ENCODE measurements at places on chromosomes 1 and 21.

DNA sequence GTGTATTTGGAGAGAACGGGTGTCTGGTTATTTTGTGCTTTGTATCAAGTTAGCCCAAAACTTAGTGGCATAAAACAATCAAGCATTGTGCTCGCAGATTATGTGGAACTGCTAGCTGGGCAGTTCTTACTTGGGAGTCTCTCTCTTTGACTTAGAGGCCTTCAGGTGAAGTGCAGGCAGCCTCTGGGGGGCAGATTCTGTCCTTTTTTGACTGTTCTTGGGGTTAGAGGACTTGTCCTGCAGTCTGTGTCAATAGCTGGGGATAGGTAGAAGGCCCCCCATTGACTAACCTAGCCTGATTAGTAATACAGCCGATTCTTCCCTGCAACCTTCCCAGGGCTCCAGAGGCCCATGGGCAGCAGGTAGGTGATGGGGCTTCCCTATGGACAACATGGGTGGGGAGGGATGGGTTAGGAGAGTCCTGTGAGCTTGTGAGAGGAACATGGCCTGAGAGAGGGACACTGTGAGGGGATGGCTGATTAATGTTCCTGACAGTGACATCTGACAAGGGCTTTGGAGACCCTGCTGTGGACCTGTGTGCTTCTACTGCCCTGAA is 37.2 kb upstream of the ACOT11 start:
- DNase-seq = no peak

GRCh38 chr1:197126691-197127090 is 19.8 kb downstream of the ASPM start:
- DNase-seq = no peak

GRCh38 chr1:214582289-214582891 is 20.6 kb upstream of the CENPF start:
- DNase-seq = no peak

DNA sequence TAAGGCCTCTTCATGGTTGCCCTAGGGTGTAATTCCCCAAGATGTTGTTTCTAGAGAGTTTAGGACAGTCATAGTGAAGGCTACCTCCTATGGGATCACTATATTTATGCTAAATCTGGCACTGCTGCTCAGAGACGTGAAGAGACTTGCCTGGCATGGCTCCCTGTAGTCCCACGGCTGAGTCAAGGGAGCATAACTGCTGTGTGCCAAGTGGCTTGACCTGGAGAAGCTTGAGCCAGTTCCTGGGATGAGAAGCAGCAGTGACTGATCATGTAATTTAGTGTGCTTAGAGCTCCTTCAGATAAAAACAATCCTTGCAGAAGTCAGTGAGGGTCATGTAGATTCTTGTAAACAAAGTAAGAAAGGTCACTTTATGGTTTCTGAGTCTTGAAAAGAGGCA is 68.9 kb upstream of the TSPAN2 start:
- no peak for DNase-seq

DNA sequence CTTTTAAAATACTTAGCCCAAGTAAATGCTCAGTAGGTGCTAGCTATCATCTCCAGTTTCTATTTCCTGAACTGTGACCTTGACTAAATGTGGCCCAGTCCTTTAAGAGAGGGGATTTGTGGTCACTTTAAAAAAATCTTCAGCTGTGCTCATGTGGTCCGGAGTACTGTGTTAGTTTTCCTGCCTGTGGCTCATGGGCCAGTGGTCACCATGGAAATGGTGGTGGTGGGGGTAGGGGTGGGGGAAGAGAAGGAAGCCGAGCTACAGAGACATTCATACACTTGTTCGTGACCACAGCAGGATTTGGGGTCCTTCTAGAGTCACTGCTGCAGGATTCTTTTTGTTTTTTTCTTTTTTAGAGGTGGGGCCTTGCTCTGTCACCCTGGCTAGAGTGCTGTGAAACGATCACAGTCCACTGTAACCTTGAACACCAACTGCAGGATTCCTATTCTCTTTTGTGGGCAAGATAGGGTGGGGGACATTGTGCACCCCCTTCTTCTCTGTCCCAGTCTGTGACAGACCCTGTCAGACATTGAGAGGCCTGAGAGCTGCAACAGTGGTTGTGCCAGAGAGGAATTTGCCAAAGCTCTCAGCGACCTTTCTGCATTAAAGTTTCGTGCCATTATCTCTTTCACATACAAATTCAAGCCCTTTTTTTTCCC is 25.8 kb downstream of the KIF26B start:
- DNase-seq = no peak

GRCh38 chr21:16644685-16645084 is 868.2 kb upstream of the CXADR start:
- DNase-seq = no peak

DNA sequence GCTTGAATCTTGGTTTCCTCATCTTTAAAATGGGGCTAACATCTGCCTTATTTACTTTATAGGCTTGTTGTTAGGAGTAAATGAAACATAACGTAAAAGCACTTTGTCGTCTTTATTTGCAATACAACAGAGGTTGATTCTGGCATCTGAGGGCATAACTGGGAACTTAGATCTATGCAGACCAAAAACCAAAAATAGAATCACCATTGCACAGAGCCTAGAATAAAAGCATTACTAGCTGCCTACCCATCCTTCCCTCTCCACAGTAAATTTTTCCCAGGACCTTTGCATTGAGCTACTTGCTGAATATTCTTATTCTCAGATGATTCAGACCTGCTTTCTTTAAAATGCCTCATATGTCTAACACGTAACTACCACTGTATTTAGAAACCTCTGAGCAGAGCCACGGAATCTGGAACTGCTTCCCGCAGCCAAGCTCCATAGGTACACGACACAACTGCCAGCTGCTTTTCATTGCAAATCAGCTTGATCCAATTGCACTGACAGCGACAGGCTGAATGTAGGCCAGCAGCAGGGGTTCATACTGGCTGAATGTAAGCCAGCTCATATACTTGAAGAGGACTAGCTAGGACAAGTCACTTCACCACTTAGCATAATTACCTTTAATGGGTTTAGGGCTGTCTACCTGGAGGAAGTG is 33.2 kb upstream of the SERBP1 start:
- DNase-seq = no peak

DNA sequence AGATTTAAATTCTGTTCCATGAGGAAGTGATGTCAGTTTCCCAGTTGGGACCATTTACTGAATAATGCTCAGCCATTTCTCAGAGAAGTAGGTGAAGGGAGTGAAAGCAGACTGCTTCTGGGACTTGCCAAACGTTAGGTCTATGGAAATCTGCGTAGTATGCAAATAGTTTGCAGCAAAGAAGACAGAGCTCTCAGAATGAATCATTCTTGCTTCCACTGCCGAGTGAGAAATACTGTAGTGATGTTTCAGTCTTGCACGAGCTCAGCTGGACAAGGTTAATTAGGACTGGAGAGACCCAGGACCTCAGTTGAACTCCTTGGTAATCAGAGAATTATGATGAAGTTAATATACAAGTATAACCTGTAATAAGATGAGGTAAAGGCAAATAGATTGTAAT is 317.7 kb upstream of the DAB1 start:
- no peak for DNase-seq

- DNase-seq = no peak
These were observed 210.3 kb upstream of the USP24 start for GRCh38 chr1:55425310-55425930.

DNA sequence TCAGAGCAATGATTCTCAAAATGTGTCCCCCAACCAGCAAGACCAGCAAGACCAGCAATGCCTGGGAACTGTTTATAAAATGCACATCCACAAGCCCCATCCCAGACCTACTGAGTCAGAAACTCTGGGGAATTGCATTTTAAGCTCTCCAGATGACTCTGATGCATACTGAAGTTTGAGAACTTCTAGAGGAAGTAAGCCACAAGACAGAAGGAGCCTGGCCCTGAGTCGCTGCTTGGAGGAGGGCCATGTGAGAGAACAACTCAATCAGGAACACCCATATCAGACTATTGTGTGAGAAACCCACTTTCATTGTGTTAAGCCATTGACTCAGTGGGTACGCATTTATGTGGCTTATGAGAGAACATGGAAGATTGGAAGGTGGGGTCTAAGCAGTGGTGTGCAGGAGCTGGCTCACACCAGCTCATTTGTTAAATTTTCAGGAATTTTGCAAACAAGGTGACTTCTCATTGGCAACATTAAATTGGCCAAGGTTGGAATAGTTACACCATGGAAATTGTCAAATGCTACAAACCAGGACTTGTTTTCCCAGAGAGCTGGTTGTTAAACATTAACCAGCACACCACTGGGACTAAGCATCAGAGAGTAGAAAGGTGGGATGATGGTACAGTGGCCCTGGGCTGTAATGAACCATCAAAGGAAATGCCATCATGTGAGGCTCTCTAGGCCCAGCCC is 38.9 kb downstream of the ATP1A1 start:
- no peak for DNase-seq

- DNase-seq = no peak
These were observed 48.4 kb upstream of the EIF4G3 start for GRCh38 chr1:21225065-21225464.

- peak; percentile 68 for DNase-seq
These were observed 179.3 kb downstream of the VAV3 start for GRCh38 chr1:107785496-107786202.

- DNase-seq = no peak
These were observed 36.3 kb downstream of the ACTL8 start for GRCh38 chr1:17791480-17791879.

GRCh38 chr1:228754646-228755268 is 19.5 kb downstream of the RHOU start:
- DNase-seq = no peak

DNA sequence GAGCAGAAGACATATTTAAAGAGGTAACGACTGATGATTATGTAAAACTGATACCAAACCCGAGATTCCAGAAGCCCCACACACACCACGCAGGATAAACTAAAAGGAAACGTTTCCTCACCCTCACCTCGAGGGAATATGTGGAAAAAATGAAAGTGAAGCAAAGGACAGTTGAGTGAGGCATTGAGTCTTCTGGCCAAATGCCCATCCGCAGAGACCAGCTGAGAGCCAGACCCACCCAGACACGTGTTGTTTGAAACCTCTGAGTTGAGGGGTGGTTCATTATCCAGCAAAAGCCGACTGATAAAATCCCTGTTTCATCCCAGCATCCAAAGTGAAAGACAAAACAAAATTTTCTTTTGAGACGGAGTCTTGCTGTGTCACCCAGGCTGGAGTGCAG is 29.6 kb upstream of the PCBP3 start:
- DNase-seq = no peak

DNA sequence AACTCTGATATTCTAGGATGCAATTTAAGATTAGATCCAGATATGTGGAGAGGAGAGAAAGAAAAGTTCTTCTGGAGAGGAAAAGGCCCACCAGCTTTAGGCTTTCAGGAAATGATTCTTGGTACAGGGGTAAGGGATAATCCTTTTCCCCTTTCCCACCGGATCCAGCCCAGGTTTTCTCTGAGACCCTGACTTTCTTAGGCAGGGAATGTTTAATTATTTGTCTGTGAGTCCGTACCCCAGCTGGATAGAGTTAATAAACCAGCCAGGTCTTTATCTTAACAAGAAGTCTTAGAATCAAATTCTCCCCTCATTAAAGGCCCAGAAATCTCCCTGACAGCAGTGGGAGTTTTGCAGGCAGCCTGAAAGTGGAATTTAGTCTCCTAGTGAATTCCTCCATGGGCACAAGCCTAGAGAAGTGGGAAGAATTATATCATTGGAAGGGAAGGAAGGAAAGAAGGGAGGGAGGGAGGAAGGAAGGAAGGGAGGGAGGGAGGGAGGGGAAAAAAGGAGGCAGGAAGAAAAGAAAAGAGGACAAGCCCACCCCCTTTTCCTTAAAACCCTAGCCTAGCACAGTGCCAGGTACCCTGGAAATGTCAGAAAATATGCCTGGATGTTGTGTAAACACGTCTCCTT is 189.0 kb downstream of the PLPP3 start:
- no peak for DNase-seq

DNA sequence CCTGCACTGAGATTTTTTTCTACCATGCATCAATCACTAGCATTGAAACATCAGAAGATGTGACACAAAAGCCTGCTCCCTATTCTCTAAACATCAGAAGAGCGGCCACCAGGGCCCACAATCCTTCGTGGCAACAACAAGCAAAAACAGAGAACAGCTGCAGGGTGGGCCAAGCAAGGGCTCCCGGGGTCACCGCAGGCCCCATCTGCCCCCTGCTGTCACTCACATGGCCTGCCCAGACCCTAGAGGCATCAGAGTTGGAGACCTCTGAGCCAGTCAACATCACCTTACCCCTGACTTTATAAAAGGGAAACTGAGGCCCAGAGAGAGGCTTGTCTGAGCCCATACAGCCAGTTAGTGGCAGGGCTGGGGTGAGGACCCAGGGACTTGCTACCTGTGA is 1.8 kb downstream of the LAPTM5 start:
- no peak for DNase-seq

- DNase-seq = no peak
These were observed 40.1 kb downstream of the DISP3 start for GRCh38 chr1:11518791-11519628.

DNA sequence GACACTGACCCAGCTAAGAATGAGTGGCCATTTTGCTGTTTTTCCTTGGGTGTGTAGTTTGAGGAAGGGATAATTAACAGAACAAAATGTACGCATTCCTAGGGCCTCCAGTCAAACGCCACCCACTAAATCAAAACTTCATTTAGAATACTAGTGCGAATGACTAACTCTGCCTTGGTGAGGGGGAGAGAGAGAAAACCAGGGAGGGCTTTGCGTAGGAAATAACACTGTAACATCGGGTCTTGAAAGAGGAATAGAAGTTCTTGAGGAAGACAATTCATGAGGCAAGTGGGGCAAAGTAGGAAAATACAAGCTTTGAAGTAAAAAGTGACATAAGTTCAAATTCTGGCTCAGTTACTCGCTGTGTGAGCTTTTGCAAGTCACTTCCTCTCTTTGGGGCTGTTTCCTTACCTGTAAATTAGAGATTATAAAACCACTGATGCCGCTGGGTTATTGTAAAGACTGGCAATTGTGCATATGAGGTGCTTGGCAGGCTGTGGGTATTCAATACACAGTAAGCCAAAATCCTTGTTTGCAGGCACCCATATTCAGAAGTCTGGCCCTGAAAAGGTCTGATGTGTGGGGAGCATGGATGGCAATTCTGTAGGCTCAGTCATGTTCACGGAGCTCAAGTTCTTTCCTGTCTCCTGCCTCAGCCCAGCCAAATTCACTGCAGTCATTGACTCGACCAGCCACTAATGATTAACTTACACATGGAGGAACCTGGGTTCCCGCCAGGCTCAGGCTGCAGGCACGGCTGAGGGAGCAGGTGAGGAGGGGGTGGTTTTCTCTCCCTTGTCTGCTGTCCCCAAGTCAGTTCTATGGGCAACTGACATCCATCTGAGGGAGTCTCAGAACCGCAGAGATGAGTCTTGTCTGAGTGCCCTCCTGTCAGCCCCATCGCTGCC is 140.3 kb upstream of the CSF3R start:
- no peak for DNase-seq

All from stimulated activated naive CD4-positive, alpha-beta T cell (primary cell).